ENCODE measurements at places on chromosomes 6 and 20. TPM values are rescaled to one million over a fixed set of nuclear protein-coding genes. Genes with fewer than 3 reads are reported as not detected.

RAB32 gene
- total RNA-seq = 114 TPM

PTCHD4 gene
- total RNA-seq = 5.8 TPM

GRCh38 chr6:35371494-35372262 lies 29.3 kb downstream of the PPARD start:
- no peak overlapping the region for H3K4me3 ChIP-seq
- H3K4me1 ChIP-seq = peaks cover 36% of the 10 kb centered on the region
- H3K36me3 ChIP-seq = no peaks in the 10 kb centered on the region
- DNase-seq = no peak
- H3K27me3 ChIP-seq = no peaks in the 10 kb centered on the region

- no peaks in the 10 kb centered on the region for H3K27me3 ChIP-seq
- H3K4me1 ChIP-seq = no peaks in the 10 kb centered on the region
- no peak overlapping the region for H3K27ac ChIP-seq
These were observed 63.7 kb downstream of the GPX5 start for GRCh38 chr6:28589234-28589956.

GRCh38 chr6:3260772-3261517 lies 2.2 kb downstream of the PSMG4 start:
- no peak overlapping the region for H3K27ac ChIP-seq
- peak overlapping the region; percentile 19 for H3K4me3 ChIP-seq
- peaks cover 4% of the 10 kb centered on the region for H3K4me1 ChIP-seq
- no peak for DNase-seq

CYP21A2 gene
- not detected for total RNA-seq

ISM1 gene
- 0.26 TPM for total RNA-seq

GSTA1 gene
- total RNA-seq = under 0.01 TPM

DNA sequence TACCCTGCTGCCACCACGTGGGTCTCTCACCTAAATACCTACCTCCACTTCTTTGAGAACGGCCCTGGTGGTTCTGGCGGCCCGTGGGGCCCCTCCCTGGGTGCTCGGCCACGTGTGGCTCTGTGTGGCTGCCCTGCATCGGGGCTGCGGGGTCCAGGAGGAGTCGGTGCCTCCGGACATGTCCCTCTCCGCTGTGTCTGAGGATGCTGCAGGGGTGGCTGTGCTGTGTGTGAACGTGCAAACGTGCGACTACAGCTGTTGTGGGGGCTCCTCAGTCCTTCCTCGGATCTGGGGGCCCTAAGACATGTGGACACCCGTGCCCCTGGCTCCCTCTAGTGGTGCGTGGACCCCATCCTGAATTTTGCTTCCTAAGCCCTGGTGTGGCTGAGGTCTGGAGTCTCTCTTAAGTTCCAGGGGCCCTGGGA lies 691.8 kb downstream of the QKI start:
- no peak overlapping the region for H3K27ac ChIP-seq
- no peak overlapping the region for H3K4me3 ChIP-seq
- no peak for DNase-seq
- H3K27me3 ChIP-seq = no peaks in the 10 kb centered on the region
- no peaks in the 10 kb centered on the region for H3K4me1 ChIP-seq
- H3K36me3 ChIP-seq = no peaks in the 10 kb centered on the region

- H3K36me3 ChIP-seq = no peaks in the 10 kb centered on the region
- H3K4me3 ChIP-seq = no peak overlapping the region
- DNase-seq = no peak
- H3K4me1 ChIP-seq = no peaks in the 10 kb centered on the region
These were observed 98.0 kb downstream of the FNDC1 start for GRCh38 chr6:159267165-159267564.

SALL4 gene
- total RNA-seq = 0.51 TPM

DNA sequence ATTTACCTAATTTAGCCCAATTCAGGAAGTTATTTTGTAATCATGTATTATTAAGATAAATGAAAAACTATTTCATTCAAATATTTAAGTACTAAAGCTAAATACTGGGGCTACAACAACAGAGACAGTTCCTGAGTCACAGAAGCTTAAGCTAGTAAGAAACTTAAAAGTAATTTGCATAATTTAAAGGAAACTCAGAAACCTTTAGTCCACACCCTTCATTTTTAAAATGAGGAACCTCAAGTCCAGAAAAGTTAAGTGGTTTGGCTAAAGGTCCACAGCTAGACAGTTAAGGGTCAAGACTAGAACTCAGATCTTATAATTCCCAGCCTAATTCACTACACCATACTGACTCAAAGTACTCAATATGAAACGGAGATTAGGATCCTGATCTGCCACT lies 7.2 kb downstream of the LMBRD1 start:
- no peaks in the 10 kb centered on the region for H3K27me3 ChIP-seq
- no peaks in the 10 kb centered on the region for H3K36me3 ChIP-seq
- H3K4me1 ChIP-seq = no peaks in the 10 kb centered on the region
- no peak overlapping the region for H3K27ac ChIP-seq

- peak overlapping the region; percentile 60 for H3K27ac ChIP-seq
- no peak overlapping the region for H3K4me3 ChIP-seq
- peaks cover 21% of the 10 kb centered on the region for H3K4me1 ChIP-seq
These were observed 4.7 kb upstream of the MRGBP start for GRCh38 chr20:62791301-62792181.

CST1 gene
- 3.6 TPM for total RNA-seq

GRCh38 chr6:83589076-83589475 lies 76.7 kb downstream of the PRSS35 start:
- no peaks in the 10 kb centered on the region for H3K36me3 ChIP-seq
- no peak for DNase-seq
- no peak overlapping the region for H3K4me3 ChIP-seq
- no peaks in the 10 kb centered on the region for H3K27me3 ChIP-seq
- H3K27ac ChIP-seq = no peak overlapping the region

DNA sequence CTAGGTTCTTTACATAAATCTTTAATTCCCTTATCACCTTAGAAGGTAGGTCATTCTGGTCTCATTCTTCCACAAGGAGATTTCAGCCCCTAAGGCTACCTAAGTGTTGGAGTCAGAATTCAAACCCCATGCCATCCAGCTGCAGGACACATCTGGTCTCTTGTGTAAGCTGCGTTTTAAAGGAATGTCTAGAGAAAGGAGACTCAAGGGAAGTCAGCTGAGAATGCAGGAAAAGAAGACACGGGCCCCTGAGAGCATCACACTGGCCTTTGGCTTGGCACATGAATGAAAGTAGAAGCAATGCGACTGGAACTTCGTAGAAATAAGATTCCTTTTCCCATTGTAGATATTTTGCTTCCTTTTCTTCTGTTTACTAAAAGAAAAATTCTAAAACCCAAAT lies 76.7 kb upstream of the SYNJ2 start:
- no peaks in the 10 kb centered on the region for H3K27me3 ChIP-seq
- H3K4me3 ChIP-seq = no peak overlapping the region
- H3K4me1 ChIP-seq = no peaks in the 10 kb centered on the region
- no peak overlapping the region for H3K27ac ChIP-seq
- DNase-seq = no peak

- no peak overlapping the region for H3K27ac ChIP-seq
- no peaks in the 10 kb centered on the region for H3K36me3 ChIP-seq
- no peak overlapping the region for H3K4me3 ChIP-seq
- no peak for DNase-seq
- no peaks in the 10 kb centered on the region for H3K4me1 ChIP-seq
These were observed 2.0 kb downstream of the GFRA4 start for GRCh38 chr20:3661060-3661813.

TINAG gene
- total RNA-seq = not detected

- peaks cover 18% of the 10 kb centered on the region for H3K4me1 ChIP-seq
- H3K27ac ChIP-seq = no peak overlapping the region
- H3K4me3 ChIP-seq = no peak overlapping the region
- no peaks in the 10 kb centered on the region for H3K27me3 ChIP-seq
- H3K36me3 ChIP-seq = no peaks in the 10 kb centered on the region
- no peak for DNase-seq
These were observed 325.6 kb downstream of the CENPW start for GRCh38 chr6:126665551-126665950.

TSBP1 gene
- total RNA-seq = not detected

DNA sequence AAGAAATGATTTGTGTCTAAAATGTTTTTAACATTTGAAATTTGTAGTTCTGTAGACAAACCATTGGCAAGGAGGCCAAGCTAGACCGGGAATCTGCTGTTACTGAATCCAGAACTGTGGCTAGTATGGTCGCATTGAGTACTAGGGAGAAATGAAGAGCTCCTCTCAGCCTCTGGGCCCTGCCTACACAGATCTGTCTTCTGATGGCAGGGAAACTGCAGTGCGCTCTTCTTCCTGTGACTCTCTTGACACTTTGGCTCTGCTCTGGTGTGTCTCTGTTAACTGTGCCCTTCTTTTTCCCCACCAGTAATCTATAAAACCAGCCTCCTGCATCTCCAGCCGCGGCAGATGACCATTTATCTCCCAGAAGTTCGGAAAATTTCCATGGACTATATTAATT lies 61.5 kb upstream of the TMEM181 start:
- H3K27me3 ChIP-seq = no peaks in the 10 kb centered on the region
- no peak overlapping the region for H3K27ac ChIP-seq

- peaks cover 4% of the 10 kb centered on the region for H3K27me3 ChIP-seq
- H3K4me1 ChIP-seq = no peaks in the 10 kb centered on the region
- peak; percentile 67 for DNase-seq
- no peak overlapping the region for H3K27ac ChIP-seq
- H3K4me3 ChIP-seq = no peak overlapping the region
- H3K36me3 ChIP-seq = no peaks in the 10 kb centered on the region
These were observed 242.9 kb downstream of the CDC5L start for GRCh38 chr6:44630125-44631028.

DNA sequence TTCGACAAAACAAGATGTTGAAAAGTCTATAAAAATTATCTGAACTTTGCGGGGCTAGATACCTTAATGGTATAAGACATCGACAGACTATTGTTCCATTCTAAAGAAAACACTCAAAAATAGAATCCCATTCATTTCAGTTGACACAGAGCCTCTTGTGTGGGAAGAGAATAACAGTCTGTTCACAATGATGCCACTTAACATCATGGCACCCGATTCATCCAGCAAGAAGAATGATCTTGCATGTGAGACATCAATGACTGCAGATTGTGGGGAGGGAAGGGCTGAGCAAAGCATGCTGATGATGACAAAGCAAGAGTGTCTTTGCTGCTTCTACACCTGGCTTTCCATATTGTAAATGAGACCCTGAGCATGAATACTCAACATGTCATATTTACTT lies 49.7 kb upstream of the ARMH2 start:
- DNase-seq = no peak
- no peaks in the 10 kb centered on the region for H3K36me3 ChIP-seq
- H3K27me3 ChIP-seq = no peaks in the 10 kb centered on the region
- no peaks in the 10 kb centered on the region for H3K4me1 ChIP-seq
- H3K4me3 ChIP-seq = no peak overlapping the region
- H3K27ac ChIP-seq = no peak overlapping the region

KIF25 gene
- 0.26 TPM for total RNA-seq

- H3K4me1 ChIP-seq = no peaks in the 10 kb centered on the region
- no peak overlapping the region for H3K4me3 ChIP-seq
- no peak overlapping the region for H3K27ac ChIP-seq
- no peak for DNase-seq
- no peaks in the 10 kb centered on the region for H3K36me3 ChIP-seq
- H3K27me3 ChIP-seq = no peaks in the 10 kb centered on the region
These were observed 187.8 kb upstream of the STXBP5 start for GRCh38 chr6:147016440-147016839.

SLC22A3 gene
- total RNA-seq = 0.26 TPM

DNA sequence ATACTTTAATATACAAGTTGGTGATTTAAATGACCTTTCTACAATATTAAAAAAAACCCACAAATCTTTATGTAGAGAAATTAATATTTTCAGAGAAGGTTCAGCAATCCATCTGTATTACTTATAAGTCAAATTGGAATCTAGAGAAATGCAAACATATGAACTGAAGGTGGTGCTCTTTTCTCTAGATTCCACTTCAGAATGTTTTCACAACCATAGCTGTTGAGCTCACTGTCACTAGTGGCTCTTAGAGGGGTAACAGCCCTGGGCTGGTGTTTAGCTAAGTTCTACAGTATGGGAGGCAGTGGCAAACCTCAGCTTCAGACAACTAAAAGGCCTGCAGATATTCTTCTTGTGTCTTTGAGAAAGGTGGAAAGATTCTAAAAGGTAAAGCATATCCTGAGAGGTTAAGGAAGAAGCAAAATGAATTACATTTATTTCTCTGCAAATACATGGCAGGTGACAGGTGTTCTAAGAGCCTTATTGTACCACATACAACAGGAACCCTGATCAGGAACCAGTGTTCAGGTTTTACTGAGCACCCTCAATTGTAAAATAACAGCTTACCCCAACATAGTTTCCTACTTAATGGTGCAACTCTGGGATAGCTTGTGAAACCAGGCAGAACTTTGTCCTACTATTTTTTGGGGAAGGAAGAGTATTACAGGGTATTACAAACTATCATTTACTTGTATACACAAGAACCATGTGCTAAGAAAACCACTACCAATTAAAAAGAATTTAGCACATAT lies 56.6 kb upstream of the SAMHD1 start:
- H3K27me3 ChIP-seq = no peaks in the 10 kb centered on the region
- no peaks in the 10 kb centered on the region for H3K4me1 ChIP-seq
- peak; percentile 36 for DNase-seq
- no peaks in the 10 kb centered on the region for H3K36me3 ChIP-seq

DNA sequence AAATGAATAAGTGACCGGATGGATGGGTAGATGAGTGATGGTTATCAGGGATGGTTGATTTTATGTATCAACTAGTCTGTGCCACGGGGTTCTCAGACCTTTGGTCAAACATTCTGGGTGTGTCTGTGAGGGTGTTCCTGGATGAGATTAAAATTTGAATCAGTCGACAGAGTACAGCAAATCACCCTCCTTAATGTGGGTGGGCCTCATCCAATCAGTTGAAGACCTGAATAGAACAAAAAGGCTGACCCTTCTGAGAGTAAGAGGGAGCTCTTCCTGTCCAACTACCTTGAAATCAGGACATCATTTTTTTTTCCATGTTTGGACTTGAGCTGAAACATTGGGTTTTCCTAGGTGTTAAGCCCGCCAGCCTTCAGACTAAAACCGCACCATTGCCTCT lies 136.4 kb upstream of the ATXN1 start:
- H3K27ac ChIP-seq = no peak overlapping the region
- no peaks in the 10 kb centered on the region for H3K27me3 ChIP-seq
- no peaks in the 10 kb centered on the region for H3K4me1 ChIP-seq
- H3K36me3 ChIP-seq = no peaks in the 10 kb centered on the region
- DNase-seq = no peak
